ENCODE measurements at places on chromosomes 11 and 22.

- DNase-seq: no peak
Measured at GRCh38 chr22:39214006-39214382, 30.8 kb downstream of the PDGFB start.

DNA sequence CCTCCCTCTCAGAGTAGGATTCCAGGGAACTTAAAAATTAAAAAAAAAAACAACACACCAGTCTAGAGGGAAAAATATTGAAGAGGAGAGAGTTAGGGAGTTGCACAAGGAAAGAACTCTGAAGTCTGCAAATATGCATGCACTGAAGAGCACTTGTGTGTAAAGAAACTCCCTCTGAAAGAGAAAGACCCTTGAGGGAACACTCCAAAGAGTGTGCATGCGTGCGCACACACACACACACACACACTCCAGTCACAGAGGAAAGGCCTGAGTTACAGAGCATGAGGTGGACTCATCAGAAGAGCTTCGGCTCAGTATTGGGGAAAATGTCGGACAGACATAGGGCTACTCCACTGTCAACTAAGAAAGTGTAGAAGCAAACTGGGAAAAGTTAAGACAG is 30.1 kb downstream of the GGTLC2 start:
- DNase-seq: no peak

GRCh38 chr11:113549611-113550578 is 74.7 kb upstream of the DRD2 start:
- no peak for DNase-seq

DNA sequence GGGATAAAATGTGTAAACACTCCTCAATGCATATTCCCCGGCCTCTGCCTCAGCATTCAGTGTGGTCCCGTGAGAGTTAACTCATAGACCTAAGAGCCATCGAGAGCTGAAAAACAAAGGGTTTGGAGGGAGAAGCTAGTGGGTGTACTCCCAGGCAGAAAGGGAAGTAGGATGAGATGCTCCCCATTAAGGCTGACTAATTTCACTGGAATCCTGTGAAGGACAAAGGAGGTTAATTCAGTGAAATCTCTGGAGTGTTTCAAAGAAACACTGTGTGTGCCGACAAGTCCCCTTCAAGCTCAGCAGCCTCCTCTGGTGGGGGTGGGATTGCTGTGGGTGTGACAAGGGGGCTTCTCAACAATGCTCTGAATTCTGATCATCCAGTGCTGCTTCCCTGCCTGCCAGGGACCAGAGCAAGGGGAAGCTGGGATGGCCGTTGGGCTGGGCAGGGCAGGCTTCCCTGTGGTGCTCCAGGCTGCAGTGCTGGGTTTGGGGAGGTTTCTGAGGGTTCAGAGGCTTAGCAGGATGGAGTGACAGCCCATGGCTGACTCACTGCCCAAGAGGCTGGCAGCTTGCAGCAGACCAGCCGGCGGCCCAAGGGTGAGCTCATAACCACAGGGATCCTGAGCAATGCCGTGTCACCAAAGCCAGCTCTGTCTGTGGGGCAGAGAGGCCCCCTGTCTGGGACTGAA is 61.4 kb upstream of the BMAL1 start:
- no peak for DNase-seq

- DNase-seq: no peak
Measured at GRCh38 chr22:20957102-20957682, 9.9 kb upstream of the AIFM3 start.

GRCh38 chr11:99371257-99371656 is 350.5 kb downstream of the CNTN5 start:
- no peak for DNase-seq

DNA sequence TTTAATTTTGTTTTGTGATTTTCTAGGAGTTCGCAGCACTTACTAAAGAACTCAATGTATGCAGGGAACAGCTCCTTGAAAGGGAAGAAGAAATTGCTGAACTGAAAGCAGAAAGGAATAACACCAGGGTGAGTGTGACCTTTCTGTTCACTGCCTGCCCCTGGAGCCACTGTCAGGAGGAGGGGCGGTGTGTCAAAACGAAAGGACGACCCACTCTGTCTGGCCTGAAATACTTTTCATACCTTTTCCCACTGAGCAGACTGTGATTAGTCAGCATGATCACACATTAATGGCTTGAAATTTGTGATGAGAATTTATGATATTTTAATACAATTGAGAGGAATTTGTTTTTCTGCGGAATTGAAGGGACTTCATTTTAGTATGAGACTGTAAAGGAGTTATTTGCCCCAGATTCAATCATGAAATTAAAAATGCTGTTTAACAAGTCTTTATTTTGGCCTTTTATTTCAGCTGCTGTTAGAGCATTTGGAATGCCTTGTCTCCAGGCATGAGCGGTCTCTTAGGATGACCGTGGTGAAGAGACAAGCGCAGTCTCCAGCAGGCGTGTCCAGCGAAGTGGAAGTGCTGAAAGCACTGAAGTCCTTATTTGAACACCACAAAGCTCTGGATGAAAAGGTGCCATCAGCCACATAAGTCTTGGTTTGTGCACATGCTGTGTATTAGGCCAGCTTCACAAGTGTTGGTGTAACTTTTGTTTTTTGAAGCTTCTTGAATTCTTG is 54.1 kb downstream of the PPFIA1 start:
- DNase-seq: no peak

DNA sequence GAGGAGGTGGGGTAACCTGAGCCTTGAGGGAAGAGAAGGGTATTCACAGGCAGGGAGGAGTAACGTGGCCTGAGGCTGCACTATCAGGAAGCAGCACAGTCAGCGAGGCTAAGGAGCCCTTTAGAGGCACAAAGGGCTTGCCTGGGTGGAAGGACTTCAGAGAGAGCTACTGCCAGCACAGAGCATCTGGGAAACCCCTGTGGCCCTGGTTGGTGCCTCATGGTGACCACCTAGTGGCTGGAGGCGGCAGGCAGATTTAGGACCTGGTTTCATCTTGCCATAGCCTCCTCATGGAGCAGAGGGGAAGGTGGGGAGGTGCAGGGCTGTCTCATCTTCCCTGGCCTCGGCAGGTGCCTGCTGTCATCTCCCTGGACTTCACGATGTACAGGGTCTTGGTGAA is 64.5 kb downstream of the MPPED1 start:
- no peak for DNase-seq

GRCh38 chr11:85752201-85752889 is 58.6 kb downstream of the SYTL2 start:
- DNase-seq: peak; percentile 25

DNA sequence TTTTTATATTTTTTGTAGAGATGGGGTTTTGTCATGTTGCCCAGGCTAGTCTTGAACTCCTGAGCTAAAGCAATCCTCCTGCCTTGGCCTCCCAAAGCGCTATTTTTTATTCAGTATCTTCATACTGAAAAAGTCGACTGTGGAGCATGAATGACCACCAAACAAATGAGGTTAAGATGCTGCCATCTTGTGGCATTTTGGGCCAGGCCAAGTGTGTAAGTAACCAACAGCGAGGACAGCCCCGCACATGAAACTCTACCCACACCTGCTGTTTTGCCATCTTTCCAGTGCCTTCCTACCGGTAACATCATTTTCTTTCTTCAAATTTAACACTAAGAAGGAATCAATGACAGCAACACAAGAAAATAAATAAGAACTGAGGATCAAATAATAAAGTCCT is 32.2 kb upstream of the AQP11 start:
- no peak for DNase-seq

DNA sequence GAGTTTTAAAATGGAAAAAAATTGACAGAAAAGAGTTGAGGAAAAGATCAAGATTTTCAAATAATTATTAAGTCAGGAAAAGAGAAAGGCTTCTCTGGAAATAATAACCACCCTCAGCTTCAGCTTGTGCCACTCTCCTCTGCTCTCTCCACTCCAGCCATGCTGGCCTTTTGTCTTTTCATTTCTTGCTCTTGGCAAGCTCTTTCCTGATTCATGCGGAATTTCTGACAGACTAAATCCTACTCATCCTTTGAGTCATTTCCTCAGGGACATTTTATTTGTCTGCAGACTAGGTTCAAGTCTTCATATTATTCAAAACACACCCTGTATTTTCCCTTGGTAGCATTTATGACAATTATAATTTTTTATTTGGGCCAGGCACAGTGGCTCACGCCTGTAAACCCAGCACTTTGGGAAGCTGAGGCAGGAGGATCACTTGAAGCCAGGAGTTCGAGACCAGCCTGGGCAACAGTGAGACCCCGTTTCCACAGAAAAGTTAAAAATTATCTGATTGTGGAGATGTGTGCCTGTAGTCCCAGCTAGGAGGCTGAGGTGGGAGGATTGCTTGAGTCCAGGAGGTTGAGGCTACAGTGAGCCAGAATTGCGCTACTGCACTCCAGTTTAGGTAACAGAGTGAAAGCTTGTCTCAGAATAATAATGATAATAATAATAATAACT is 7.8 kb upstream of the P4HA3 start:
- no peak for DNase-seq

DNA sequence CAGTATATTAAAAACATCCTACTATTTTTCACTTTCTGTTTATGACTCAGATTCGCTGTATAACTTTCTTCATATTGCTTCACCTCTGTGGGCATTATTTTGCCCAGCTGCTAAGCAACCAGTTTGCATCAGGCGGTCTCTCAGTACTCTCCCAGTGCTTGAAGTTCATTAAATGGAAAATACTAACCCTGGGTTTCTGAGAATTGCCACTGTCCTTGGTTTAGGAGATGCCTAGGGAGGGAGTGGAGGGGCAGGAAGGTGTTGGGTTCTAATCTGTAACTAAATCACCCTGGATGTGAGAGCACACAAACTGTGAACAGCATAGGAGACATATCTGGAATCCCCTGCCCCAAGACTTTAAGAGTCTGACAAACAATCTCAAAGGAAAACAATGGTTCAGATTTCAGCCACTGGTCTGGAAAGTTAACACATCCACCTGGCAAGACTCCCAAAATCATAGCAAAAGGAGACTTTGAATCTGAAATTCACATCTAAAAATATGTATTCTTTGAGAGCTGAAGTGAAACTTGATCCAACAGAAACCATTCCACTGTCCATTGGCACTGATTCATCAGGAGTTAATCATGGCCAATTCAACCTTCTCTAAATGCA is 540.0 kb downstream of the SOX6 start:
- DNase-seq: no peak

DNA sequence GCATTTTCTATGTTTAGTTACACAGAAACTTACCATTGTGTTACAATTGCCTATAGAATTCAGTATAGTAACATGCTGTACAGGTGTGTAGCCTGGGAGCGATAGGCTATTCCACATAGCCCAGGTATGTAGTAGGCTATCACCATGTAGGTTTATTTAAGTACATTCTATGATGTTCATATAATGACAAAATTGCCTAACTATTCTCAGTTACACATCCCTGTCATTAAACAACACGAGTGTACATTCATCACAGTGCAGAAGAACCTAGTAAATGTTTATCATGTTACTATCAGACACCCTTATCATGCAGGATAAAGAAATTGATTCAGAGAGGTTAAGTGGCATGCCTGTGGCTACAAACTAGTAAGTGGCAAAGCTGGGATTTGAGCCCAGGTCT is 28.4 kb upstream of the BMAL1 start:
- DNase-seq: no peak

DNA sequence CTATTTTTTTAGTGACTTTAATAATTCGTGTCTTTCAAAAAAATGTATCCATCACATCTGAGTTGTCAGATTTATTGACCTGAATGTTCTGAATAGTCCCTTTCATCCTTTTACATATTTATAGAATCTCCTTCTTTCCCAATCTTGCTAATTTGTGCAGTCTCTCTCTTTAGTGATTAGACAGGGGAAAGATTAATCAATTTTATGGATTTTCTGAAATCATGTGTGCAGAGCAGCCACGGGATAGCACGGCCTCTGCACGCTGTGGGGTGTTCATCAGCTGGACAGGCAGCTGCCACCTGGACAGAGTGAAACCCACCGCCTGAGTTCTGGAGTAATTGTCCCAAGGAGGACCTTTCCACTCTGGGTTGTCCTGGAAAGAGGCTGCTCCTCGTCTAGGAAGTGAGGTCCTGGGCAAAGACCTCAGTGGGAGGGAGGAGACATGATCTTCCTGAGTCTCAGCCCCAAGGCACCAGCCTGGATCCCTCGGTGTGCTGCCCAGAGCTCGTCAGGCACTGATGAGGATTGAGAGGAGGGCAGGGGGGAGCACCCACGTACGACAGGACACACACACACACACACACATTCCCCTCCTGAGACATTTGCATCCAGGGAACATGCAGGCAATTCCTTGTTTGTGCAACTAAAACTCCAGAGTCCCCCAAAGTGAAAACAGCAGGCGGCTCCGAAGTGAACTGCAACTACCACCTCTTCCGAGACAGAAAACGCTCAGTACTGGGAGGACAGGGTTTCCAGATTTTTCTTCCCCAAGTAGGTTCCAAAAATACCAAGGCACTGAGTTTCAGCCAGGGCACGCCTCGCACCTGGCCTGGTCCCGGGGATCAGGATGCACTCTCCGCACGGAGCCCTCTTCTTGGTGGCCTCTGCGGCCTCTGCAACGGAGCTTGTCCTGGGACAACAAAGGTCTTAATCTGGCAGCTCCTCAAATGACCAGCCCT is 22.5 kb upstream of the KRTAP5-6 start:
- DNase-seq: no peak

DNA sequence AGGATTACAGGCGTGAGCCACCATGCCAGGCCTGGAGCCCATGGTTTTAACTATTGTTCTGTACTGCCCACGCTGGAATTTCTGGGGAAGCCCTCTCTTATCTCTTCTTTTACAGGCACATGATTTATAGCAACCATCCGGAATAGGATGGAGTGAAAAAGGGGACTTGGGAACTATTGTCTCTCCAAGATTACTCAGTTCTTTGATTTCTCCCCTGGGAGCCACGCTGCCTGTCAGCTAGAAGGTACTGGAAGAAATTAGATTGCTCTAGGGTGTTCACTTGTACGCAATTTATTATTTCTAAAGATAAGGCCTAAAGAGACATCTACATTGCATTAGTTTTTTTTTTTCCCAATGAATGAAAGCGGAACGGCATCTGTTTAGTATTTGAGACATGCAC is 65.6 kb upstream of the PTPRJ start:
- no peak for DNase-seq

DNA sequence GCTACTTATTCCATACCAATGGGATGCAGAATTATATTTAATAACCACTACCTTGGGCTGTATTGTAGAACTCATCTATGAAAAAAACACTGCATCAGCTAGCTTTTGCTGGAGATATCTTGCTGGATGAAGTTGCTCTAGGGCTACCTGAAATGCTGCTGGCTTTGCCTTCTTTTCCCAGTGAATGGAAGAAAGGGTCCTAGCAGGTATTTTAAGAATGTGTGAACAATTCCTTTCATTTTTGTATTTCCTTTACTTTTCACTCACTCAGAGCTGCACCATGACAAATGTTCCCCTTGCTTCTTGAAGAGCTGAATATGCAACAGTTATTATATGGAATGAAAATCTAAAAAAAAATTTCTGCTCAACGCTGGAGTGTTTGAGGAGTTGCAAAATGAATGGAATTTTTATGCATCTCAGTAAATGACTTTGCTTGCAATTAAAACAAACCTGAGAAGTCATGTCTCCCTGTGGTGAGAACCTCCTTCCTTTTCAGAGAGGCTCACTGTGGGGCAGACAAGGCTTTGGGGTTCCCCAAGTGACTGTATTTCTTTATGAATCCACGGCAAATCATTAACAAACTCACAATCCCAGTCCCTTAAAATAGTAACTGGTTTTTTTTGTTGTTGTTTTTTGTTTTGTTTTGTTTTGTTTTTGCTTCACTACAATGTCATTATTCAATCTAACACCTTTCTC is 566.8 kb upstream of the KIRREL3 start:
- no peak for DNase-seq

GRCh38 chr11:112929432-112929831 is 31.8 kb upstream of the NCAM1 start:
- DNase-seq: no peak

- DNase-seq: no peak
Measured at GRCh38 chr11:113572136-113572735, 97.0 kb upstream of the DRD2 start.

- DNase-seq: no peak
Measured at GRCh38 chr22:29385151-29385704, 3.1 kb downstream of the AP1B1 start.

Measured in activated CD4-positive, alpha-beta T cell treated with anti-CD3 and anti-CD28 coated beads, Interleukin-2, amount 50 U/mL, for 1 hour (primary cell).